ENCODE measurements at places on chromosomes 16 and 17.

- no peak for DNase-seq
Measured at GRCh38 chr17:72943826-72944689, 148.4 kb downstream of the SLC39A11 start.

GRCh38 chr17:82241183-82241925 is 12.5 kb downstream of the SLC16A3 start:
- no peak for DNase-seq

GRCh38 chr16:4426021-4426684 is 485 bp downstream of the DNAJA3 start:
- DNase-seq = no peak

DNA sequence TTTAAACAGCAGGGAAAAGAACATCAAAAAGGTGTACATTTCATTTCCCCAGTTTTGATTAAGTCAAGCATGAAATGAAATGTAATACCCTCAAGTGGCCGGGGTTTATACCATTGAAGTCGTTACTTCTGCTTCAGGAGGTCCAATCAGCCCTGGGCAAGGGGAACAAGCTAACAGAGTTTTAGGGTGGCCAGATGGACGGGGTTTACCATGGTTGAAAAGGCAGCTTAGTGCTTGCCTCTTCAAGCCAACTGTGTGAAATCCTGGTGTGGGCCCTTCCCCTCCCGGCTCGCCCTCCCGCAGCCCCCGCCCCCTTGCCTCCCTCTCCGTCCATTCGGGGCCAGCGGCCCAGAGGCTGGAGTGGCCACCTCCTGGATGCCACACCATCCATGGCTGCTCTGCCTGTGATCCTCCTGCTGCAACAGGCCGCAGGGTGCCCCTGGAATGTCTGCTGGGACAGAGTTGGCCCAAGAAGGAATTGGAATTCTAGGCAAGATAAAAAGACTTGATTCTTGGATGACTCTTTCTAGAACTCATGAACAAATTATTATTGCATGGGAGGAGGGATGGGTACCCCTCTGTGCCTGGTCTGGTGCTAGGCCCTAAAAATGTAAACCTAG is 296.2 kb upstream of the IRX3 start:
- no peak for DNase-seq

DNA sequence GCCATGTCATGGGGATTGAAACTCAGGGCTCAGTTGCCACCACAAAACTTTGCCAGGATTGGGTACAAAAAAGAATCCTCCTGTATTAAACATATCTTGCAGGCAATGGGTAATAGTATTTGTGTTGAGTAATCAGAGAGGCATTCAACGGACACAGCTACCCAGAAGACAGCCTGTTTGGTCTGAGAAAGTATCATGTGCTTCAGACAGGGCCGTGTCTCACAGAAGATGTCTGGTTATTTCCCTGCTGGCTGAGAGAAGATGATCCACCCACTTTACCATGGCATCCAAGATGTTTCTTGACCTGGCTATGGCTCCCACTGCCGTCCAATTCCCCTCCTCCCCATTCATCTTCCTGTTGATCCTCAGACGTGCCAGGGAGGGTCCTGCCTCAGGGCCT is 304.3 kb upstream of the XYLT1 start:
- no peak for DNase-seq

DNA sequence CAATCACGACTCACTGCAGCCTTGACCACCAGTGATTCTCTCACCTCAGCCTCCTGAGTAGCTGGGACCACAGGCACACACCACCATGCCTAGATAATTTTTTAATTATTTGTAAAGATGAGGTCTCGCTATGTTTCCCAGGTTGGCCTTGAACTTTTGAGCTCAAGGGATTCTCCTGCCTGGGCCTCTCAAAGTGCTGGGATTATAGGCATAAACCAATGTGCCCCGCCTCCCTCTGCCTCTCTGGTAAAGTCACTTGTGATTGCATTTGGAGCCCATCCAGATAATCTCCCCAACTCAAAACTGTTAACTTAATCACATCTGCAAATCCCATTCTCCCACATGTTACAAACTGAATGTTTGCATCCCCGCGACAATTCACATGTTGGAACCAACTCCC is 11.8 kb upstream of the PECAM1 start:
- DNase-seq = no peak

DNA sequence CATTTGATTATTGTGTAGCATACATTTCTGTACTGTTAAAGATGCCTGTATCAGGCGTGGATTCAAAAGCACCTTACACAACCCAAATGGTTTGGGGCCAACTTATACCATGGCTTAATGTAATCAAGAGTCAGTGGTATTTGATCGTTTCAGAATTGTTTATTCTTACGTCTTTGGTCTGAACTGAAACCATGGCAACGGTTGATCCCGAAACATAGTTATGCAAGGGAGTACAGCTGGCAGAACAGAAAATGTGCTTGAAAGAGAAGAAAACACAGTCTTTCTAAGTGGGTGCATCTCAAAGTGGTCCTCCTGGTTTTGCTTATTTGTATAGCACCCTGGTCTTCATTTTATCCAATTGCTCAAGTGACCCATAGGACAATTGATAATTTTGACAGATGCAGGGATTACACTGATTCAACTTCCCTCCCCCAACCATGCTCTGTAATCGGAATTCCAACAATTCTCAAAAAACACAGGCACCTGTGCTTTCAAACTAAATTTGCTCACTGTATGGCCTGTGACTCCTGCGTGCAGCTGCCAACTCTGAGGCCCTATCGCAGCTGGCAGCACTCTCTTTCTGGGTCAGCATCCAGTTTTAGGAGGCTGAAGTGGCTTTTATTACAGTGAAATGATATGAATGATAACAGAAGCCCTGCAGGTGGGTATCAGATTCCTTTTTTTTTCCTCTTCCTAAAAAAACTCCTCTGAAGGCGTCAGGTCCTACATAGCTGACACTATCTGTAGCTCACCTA is 77.0 kb upstream of the AXIN2 start:
- no peak for DNase-seq

DNA sequence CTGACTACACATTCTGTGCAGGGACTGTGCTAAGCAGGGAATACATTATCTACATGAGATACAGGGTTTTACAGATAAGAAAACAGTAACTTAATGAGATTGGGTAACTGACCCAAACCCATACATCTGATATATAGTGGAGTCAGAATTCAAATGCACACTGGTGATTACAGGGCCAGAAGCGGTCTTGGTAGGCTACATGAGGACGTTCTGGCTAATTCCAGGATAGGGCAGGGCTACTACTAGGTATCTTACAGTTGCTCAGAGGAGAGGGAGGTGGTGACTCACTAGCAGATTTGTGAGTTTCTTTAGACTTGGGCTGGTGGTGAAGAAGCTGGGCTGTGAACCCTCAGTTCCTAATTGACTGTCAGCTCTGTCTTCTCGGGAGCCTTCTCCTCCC is 21.4 kb downstream of the TRIM16 start:
- DNase-seq = no peak

GRCh38 chr17:42243493-42243982 is 32.7 kb downstream of the STAT5B start:
- DNase-seq = no peak

All from activated T-helper 2 cell treated with anti-CD3 and anti-CD28 coated beads, Interferon-gamma antibody, Interleukin-2, Interleukin-4, amounts not matched to agents 10 μg/mL and 5 μg/mL and 100 μg/mL, durations not matched to agents 14 hours and 24 hours and 36 hours (primary cell).